ENCODE measurements at places on chromosomes 7 and 10.

GRCh38 chr7:10211861-10212260 lies 761.8 kb upstream of the PHF14 start:
- DNase-seq, result no peak

DNA sequence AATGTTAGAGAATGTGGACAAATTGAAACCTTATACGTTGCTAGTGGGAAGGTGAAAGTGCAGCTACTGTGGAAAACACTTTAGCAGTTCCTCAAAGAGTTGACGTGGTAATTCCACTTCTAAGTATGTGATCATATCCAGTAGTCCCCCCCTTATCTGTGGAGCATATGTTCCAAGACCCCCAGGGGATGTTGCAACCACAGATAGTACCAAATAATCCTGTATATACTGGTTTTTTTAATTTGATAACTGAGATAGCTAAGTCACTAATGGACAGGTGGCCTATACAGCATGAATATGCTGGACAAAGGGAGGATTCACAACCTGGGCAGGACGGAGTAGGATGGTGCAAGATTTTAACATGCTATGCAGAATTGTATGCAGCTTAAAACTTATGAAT lies 36.8 kb downstream of the PCGF5 start:
- no peak for DNase-seq

DNA sequence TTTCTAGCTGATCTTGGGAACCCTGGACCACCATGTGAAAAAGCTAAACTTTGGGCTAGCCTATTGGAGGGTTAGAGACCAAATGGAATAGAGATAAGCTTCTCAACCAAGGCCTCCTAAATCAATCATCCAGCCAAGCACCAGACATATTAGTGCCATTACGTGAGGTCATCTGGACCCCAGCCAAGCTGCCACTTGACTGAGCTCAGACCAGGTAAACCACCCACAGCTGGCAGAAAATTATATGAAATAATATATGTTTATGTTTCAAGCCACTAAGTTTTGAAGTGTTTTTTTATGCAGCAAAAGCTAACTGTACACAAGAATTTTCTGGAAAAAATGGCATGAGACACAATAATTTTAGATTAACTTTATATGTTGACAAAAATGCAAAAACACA lies 82.6 kb upstream of the PCGF5 start:
- DNase-seq, result no peak

GRCh38 chr10:20682782-20683181 lies 214.3 kb downstream of the NEBL start:
- DNase-seq, result no peak

DNA sequence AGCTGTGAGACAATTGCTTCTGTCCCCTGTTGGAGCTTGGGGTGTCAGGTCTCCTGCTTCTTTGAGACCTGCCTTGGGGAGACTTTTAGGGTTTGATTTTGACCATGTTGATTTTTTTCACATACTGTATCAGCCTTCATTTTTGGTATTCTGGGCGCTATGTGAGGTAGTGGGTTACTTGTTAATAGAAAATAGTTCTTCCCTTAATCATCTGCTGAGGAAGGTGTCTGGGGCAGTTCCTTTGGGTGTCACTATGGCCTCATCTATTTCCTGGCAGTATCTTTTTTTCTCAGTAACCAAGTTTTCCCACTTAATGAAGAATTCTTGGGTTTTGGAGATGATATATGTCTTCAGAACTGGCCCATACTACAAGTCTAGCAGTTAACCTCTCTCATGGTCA lies 4.6 kb upstream of the NOLC1 start:
- DNase-seq, result no peak

DNA sequence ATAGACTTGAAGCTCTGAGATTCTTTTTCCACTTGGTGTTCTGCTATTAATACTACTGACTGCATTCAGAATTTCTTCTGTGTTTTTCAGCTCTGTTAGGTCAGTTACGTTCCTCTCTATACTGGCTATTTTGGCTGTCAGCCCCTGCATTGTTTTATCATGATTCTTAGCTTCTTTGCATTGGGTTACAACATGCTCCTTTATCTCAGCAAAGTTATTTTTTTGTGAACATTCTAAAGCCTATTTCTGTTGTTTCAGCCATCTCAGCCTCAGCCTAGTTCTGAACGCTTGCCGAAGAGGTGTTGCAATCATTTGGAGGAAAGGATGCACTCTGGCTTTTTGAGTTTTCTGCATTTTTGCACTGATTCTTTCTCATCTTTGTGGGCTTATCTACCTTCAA lies 201.5 kb upstream of the GNAI1 start:
- no peak for DNase-seq

GRCh38 chr7:16171928-16172327 lies 249.4 kb downstream of the CRPPA start:
- no peak for DNase-seq

GRCh38 chr7:141410353-141411000 lies 140.7 kb upstream of the AGK start:
- DNase-seq, result no peak

GRCh38 chr10:6297951-6298381 lies 95.2 kb downstream of the PFKFB3 start:
- DNase-seq, result no peak

- DNase-seq, result no peak
Measured at GRCh38 chr10:12908773-12909172, 92.7 kb downstream of the CCDC3 start.

DNA sequence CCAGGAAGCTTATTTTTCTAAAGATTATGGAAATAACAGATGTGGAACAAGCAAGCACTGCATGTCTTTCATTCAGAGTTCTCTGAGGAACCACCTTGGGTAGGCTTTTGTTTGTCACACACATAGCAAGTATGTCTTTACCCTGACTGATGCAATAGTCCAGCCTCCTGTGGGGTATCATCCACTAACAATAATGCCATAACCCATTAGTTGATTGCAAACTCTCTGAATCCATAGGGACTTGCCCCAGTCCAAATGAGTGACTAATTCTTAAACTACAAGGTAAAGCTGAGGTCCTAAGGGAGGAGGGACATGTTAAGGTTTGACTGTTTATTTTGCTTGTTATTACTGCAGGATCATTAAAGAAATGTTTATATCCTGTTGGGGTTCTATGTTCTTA lies 151.4 kb upstream of the PRPS1L1 start:
- no peak for DNase-seq

DNA sequence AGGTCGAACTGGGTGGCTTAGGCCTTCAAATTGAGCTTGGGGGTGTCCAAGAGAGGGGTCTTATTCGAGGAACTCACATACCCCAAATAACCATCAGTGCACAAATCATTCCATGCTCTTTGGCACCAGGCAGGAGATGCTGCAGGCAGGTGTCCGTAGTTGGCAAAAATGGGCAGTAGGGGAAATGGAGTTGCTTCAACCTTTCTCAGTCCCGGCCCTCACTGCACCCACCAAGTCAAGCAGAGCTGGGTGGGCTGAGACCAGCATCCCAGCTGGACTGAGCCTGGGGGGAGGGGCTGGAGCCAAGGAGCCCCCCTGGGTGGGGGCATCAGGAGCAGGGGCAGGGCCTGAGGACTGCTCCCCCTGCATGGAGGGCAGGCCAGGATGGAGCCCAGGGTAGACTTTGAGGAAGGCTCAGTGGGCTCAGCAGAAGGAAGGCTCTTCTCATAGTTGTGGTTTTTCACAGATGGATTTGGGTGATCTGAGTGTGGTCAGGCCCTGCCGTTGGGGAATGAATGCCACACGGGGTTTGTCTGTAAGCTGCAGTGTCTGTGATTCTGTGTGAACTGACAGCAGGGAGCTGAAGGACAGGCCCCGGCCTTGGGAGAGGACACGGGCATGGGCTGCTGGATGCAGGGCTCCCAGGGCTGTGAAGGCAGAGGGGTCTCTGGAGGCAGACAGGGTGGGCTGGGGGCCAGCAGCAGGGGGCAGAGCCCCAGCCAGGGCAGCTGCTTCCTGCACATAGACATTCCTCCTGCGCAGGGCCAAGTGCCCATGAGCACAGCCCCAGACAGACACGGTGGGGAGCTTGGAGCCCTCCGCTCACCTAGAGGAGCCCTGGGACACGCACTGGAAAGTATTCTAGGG lies 144.5 kb downstream of the ADCY1 start:
- DNase-seq, result no peak

DNA sequence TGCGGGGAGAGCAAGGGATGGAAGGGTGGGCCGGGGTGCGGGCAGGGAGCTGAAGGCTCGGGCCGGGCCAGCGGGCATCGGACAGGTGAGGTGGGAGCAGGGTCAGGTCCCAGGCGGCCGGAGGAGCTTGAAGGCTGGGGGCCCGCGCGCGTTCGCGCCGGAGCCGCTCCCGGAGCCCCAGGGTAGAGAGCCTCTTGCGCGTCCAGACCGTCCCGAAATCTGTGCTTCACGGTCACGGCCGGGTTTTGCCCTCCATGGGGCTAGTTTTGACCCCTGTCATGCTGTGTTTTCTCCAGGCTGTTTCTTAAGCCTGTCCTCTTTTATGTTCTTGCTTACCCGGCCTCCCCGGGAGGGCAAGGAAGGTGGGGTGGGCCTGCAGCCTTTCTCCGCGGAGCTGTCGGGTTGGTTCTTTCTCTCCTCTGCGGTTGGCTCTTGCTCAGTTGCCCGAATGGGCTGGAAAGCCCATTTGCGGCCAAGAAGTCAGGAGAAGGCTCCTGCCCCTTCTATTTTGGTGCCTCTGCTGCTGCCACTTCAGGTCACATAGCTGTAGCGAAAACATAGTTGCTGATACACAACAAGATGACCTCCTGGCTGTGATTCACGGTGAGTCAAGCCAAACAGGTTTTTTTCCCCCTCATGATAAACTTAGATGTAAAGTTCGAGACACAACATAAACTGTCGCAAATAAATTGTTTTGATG lies 650 bp downstream of the UBE2D1 start:
- DNase-seq, result no peak

DNA sequence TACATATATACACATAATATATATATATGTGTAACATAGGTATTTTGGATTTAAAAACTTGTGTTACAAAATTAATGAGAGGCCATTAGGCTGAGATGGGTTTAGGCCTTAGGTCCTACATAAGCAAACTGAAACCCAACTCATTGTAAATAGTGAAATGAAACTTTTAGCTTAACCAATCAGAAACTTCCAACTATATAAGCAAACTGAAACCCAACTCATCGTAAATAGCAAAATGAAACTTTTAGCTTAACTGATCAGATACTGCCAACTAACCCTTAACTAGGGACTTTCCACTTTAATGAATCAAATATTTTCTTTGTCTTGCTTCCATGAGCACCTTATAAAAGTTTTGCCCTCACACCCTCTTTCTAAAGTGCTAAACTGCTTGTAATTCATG lies 17.3 kb upstream of the SAMD9L start:
- DNase-seq, result no peak

DNA sequence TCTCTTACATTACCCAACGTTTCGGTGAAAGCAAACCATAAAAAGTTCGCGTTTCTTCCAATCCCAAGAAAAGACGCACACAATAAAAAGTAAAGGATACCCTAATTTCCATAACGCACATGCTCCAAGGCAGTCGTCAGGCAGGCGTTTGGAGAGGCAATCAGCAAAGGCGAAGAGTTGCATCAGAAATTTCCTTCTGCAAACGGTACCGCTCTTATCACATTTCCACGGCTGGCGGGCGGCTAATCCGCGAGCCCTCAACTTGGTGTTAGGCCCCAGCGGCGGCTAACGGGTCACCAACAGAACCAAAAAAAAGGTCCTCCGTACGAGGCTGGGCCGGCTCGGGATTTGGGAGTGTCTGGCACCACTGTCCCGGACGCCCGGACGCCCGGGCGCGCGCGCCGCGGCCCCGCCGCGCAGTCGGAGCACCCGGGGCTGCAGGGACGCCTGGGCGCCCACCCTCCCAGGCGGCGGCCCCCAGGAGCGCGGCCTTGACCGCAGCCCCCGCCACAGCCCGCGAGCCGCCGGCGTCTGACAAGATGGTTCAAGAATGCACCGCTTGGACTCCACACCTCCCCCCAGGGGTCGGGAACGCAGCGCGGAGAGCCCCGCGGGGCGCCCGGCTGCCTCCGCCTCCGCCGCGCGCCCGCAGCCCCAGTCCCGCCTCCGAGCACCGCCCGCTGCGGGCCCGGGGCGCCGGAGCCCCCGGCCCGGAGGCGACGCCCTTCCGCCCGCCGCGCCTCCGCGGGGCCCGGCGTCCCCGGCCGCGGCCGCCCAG lies 9.8 kb upstream of the GRB10 start:
- no peak for DNase-seq

DNA sequence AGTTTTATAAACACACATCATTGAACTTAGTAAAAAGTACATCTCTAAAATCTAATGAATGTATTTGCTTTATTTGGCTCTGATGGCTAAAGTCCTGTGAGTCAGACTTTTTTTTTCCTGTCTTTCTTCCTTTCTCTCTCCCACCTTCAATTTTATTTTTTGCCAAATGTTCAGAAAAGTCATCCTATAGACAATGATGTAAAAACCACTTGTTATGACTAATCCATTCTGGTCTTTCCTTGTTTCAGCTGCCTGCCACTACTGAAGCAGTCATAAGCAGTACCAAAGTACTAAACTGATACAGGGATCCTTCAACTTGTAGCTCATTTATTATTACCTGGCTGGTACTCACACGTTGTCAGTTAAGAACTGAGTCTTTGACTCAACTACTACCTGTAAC lies 23.9 kb downstream of the HECTD2 start:
- DNase-seq, result no peak

DNA sequence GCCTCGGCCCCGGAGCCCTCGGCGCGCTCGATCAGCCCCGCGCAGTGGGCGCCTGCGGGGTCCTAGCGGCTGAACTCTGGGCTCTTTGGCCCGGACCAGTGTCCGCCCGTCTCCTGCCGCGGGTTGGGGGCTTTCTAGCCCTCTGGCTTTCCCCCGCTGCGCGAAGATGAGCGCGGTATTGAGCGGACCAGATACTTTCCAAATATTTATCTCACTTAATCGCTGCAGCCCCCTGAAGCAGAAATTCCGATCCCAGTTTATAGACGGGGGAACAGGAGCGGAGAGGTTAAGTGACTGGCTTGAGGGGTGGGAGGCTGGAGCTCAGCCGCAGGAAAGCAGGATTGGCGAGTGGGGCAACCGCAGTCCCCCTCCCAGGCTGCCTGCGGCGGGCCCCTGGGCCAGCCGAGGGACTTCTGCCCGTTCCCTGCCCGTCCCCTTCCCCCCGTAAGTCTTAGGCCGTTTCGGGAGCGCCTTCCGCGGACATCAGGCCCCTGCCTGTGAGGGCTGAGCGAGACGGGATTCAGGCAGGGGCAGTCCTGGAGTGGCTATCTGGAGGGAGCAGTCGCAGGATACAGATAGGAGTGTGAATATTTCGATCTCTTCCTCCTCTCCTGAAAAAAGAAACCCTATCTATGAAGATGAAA lies 565 bp downstream of the STRIP2 start:
- no peak for DNase-seq

DNA sequence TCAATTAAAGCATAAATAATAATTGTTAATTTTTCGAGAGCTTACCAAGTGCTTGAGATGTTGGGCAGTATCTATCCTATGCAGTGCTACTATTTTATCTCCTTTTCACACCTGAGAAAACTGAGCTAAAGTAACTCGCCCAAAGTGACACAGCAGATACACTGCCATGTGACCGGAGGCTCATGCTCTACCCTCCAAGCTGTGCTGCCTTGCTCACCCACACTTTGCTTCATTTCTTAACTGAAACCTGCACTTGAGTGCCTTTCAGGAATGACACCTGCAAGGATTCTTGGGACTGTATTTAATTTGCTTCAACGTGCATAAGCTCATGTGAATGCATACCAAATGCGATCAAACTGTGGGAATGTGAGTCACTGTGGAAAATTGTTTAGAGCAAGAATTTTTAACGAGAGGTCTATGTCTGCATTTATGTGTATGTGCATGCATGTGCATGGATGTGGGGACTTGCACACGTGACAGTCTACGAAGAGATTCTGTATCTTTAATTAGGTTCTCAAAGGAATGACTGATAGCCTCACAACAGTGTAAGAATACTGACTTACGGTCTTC lies 119.2 kb downstream of the ADCYAP1R1 start:
- DNase-seq, result no peak

GRCh38 chr7:150715738-150716137 lies 675 bp upstream of the GIMAP1 start:
- DNase-seq, result no peak

- no peak for DNase-seq
Measured at GRCh38 chr10:123284022-123284421, 129.8 kb downstream of the BUB3 start.

Data from NK-92 treated with Interleukin-12 subunit alpha and Interleukin-12 subunit beta, amount 100 ng/mL, for 24 hours (cell line).